HFFc6 (cell line): ENCODE measurements at places on chromosomes 5 and 9. TPM values are rescaled to one million over a fixed set of nuclear protein-coding genes. Genes with fewer than 3 reads are reported as not detected.

The ADAMTS16 gene
- 0.17 to 0.70 TPM in 2 of 3 replicates, not detected in the other for total RNA-seq

The CATSPER3 gene
- 0.24 TPM in 1 of 3 replicates, not detected in the others for total RNA-seq

The FGF1 gene
- total RNA-seq: 35.7 and 40.8 TPM in 2 replicates

The GMCL2 gene
- not detected in 3 replicates for total RNA-seq

DNA sequence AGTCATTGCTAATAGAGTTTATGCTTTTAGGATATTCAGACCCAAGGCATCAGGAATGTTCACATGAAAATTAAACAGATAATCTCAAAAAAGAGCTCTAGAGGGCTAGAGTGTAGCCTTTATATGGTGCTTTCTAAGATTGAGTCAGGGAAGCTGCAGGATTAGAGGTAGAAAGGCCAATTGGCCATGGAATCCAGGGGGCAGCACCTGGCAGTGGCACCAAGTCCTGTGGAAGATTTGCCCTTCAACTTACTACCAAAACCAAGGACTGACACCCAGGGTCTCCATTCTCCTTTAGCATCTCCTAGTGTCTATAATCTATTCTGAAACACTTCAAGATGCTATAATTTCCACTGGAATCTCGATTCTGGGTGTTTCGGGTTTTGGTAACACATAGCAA is 112.4 kb downstream of the ACER2 start:
- no peaks in the 10 kb centered on the region for H3K36me3 ChIP-seq
- no peak for DNase-seq
- no peaks in the 10 kb centered on the region for H3K4me1 ChIP-seq

The SLC1A1 gene
- 0.43 to 1.5 TPM (median 1.0 TPM) in 3 replicates for total RNA-seq

The PCDH12 gene
- total RNA-seq: 0.15 TPM in 2 of 3 replicates, not detected in the other

DNA sequence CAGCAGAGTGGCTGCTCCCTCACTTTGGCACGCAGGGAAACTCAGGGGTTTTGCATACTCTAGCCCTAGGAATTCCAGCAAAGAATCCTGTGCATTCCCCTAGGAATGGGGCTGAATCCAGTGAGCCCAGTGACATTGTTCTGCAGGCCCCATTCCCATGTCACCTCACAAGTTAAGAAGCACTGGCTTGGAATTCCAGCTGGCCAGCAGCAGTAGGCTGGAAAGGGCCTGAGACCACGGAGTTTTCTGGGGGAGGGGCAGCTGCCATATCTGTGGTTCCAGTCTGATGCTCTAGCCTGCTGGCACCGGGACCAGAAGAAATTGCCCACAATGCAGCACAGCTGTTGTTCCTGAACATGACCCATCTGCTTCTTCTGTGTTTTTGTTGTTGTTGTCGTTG is 217.6 kb upstream of the DMRTA1 start:
- no peak overlapping the region for H3K27ac ChIP-seq
- peaks cover 3% of the 10 kb centered on the region; the same call in 1 of the 2 replicates for H3K27me3 ChIP-seq
- peaks cover 8% of the 10 kb centered on the region for H3K4me1 ChIP-seq
- H3K36me3 ChIP-seq: peaks cover 22% of the 10 kb centered on the region
- no peak overlapping the region for H3K4me3 ChIP-seq

The PSD2 gene
- total RNA-seq: 0.07 to 0.09 TPM in 2 of 3 replicates, not detected in the other

- H3K27me3 ChIP-seq: no peaks in the 10 kb centered on the region
- H3K27ac ChIP-seq: no peak overlapping the region; the same call in 1 of the 2 replicates
- H3K36me3 ChIP-seq: no peaks in the 10 kb centered on the region
- DNase-seq: peak; percentile 39
Measured at GRCh38 chr5:74378464-74378863, 262.1 kb downstream of the ENC1 start.
